T-helper 2 cell (primary cell): ENCODE measurements at places on chromosomes 11 and 22.

GRCh38 chr22:17260950-17261349, 41.7 kb upstream of the ADA2 start:
- DNase-seq: no peak

GRCh38 chr22:49039625-49040024, 788.0 kb downstream of the BRD1 start:
- no peak for DNase-seq

DNA sequence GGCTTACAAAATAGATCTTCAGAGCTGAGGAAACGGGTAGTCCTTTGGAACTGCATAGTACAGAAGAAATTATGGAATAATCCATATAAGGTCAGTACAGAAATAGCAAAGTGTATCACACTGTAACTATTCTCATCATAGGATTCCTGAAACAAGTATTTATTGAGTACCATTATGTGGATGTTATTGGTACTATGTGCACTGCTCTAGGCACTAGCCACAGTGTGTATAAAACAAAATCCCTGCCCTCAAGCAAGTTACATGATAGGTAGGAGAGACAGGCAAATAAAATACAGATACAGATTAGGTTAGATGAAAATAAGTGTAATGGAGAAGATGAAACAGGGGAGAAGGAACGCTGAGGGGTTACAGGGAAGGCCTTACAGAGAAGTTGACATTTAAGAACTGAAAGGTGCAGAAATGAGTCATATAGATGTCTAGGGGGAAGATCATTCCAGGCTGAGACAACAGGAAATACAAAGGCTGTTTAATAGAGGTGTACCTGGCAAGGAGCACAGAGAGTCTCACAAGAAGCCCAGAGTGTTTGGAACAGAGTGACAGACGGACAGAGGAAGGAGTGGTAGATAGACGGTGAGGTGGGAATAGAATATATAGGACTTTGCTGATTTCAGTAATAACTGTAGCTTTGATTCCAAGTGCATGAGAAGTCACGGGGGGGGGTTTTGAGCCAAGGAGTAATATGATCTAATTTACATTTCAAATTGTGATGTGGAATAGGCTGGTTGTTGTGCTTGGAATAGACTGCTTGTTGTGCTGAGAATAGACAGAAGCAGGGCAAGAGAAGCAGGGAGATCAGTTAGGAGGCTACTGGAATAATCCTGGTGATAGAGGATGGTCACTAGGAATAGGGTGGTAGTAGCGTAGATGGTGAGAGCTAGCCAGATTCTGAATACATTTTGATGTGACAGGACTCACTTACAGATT, 13.7 kb downstream of the RNF141 start:
- DNase-seq: no peak

DNA sequence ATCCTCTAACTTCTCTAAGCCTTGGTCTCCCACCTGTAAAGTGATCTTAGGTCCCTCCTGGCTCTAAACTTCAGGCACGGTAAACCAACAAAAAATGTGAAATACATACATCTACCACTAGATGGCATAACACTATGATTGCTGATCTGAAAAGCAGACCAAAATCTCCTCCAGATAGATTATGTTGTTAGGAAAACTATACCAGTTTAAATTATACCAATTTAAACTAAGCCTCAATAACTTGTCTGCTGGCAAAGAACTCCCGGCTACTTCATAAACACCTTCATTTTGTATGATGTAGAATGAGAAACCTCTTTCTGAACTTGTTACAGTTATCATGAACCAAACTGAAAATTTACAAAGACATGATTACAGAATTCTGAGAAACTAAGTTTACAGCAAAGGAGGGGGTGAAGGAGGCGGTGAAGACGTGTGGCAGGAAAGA, 85.9 kb downstream of the SBF2 start:
- DNase-seq: no peak
